ENCODE measurements at places on chromosomes 4 and X. TPM values are rescaled to one million over a fixed set of nuclear protein-coding genes. Genes with fewer than 3 reads are reported as not detected.

- DNase-seq, result no peak
These were observed 129.4 kb downstream of the MAGEE2 start for GRCh38 chrX:75655627-75656026.

- DNase-seq, result no peak
These were observed 196.5 kb upstream of the HS3ST1 start for GRCh38 chr4:11625211-11625610.

CENPVL1 gene
- total RNA-seq, result not detected

- DNase-seq, result no peak
These were observed 417.1 kb upstream of the MAGEB16 start for GRCh38 chrX:35380808-35381700.

DNA sequence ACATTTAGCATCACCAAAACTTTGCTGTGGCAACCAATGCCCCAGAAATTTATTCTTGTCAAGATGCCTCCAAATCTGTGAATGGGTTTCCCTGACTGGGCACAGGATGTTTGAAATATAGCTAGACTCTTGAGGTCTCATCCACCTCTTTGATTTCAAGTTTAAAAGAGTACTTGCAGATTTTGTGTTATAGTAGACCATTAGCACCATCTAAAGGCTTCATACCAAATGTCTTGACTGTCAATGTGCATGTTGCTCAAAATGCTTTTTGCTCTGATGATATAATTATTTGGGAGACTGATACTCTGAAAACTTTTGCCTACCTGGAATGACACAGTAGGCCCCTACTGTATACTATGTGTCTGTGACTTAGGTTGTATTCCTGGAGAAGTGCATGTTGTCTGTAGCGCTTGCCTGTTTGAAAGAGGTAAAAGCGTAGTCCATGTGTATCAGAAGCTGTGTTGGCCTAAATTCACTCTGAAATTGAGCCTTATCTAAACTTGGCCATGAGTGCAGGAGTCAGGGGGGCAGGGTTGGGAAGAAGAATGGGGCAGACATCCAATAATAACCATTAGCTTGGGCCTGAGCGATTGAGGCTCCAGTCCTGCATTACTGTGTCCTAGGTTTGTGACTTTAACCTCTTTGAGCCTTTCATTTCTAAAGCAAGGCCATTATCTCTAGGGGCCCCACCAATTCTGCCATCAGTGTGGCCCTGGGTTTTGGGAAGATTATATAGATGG, 33.8 kb downstream of the NDP start:
- DNase-seq, result no peak

DNA sequence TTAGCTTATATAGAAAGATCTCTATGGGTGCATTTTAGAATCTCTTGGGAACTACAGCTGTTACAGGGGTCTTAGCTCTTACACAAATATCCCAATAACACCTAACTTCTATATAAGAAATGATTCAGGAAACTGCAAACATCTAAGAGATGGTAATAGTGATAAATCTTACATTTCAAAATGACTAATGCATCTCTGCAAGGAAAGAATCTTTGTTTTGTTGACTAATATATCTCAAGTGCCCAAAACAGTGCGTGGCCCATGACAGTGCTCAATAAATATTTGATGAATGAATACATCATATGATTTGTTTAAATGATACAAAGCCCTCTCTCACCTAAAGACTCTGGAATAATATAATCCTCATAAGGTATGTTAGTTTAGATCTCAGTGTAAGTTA, 47.5 kb downstream of the CENPE start:
- no peak for DNase-seq

RENBP gene
- 4.6 TPM for total RNA-seq
